ENCODE measurements at places on chromosomes 6 and 20.

GRCh38 chr6:77740380-77740779, 87.5 kb downstream of the MEI4 start:
- no peak for DNase-seq

- no peak for DNase-seq
Measured at GRCh38 chr6:148346681-148347440, 4.2 kb downstream of the SASH1 start.

- DNase-seq = no peak
Measured at GRCh38 chr6:73250016-73250415, 13.0 kb downstream of the KHDC1 start.

- DNase-seq = peak; percentile 64
Measured at GRCh38 chr20:63322146-63322932, 29.4 kb downstream of the COL20A1 start.

DNA sequence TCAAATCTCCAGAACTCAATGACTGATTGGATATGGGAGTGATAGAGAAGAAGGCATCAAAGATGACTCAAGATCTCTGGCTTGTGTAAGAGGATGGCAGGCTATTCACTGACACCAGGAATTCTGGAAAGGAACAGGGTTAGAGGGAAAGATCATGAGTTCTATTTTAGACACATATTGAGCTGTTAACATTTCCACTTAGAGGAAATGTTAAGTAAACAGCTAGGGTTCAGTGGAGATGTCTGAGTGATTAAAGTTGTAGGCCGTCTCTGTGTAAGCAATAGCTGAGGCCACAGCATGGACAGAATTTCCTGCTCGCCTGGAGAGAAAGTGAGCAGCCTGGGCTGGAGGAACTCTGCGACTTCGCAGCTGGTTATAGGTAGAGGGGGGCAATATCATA, 21.0 kb downstream of the ZC3H12D start:
- DNase-seq = no peak

DNA sequence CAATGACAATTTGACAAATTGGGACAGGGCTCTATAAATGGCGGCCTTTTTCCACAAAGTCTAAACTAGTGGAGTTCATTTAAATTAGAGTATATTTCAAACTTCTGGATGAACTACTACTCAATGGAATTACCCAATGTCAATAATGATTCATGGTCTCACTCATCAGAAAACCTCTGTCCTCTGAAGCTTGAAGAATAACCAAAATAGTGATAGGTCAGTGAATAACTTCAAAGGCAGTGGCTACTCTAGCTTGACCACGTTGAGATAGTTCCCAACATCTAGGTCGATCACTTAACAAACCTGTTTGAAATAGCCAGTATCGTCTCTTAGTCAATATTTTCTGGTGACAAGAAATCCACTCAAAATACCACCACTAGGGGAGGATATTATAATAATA, 197.6 kb downstream of the HDGFL1 start:
- DNase-seq = no peak

DNA sequence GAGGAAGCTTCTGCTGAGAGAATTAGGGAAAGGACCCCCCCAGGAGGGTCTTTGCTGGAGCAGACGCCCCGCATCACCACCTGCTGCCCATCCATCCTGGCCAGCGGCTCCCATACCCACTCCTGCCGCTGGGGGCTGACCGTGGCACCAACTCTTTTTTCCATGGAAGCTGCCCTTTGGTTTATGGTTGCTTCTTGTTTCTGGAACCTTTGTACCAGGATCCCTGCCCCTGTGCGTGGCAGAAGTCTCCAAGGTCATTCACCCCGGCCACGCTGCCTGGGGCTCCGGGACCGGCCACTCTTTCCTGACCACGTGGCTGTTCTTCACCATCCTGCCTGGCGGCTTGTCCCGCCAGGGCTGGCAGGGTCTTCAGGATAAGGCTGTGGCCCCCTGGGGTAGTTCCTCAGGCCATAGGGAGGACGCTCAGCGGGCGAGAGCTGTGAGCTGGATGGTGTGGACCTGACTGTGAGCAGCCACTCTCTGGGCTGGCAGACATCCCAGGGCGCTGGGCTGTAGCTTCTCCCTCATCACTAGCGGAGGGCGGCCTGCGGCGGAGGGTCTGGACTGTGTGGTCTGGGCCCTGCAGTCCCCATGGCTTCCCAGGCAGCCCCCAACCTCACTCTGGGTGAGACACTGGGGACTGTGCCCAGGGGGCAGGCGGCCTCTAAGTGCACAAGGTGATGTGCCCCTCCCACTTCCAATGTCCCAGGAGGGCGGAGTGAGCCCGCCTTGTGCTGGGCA, 22.8 kb upstream of the RBBP8NL start:
- no peak for DNase-seq

GRCh38 chr6:42140032-42140431, 2.4 kb downstream of the C6orf132 start:
- DNase-seq = no peak
